Cerebellar cortex (tissue), 1 donor: ENCODE measurements at places on chromosomes 3 and 15.

DNA sequence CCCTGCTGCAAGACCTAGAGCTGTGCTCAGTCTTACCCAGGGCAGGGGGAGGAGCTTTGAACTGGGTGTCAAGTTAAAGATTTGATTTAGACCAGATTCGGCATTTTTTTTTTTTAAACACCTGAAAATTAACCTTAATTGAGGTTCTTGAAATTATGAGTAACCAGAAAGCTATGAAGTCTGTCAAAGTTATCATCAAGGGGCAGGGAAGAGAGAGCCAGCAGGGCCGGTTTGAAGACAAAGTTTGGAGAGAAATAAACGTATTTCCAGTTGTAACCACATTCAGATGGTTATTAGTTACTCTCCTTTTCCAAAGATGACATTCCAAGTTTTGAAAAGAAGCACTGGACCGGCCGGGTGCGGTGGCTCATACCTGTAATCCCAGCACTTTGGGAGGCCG lies 12.0 kb downstream of the TMEM266 start:
- no peak for DNase-seq

GRCh38 chr3:127761441-127761801 lies 60.9 kb downstream of the MGLL start:
- DNase-seq, result peak; percentile 71

DNA sequence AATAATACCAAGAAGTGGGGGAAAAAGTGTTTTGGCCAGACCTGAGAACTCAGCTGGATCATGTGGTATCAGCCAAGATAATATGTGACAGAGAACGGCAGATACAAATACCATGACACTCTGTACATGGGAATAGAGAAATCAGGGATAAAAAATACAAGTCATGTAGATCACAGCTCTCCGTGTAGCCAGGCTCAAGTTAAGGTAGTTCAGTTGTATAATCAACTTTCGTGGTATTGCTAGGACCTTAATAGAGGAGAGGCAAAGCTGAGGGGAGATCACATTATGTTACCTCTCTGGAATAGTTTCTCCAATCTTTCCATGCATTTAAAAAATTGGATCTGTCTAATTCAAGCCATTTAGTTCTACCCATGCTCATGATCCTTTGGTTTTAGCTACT lies 179.8 kb downstream of the GHSR start:
- DNase-seq, result no peak

GRCh38 chr3:141246224-141246957 lies 14.8 kb downstream of the PXYLP1 start:
- DNase-seq, result no peak

DNA sequence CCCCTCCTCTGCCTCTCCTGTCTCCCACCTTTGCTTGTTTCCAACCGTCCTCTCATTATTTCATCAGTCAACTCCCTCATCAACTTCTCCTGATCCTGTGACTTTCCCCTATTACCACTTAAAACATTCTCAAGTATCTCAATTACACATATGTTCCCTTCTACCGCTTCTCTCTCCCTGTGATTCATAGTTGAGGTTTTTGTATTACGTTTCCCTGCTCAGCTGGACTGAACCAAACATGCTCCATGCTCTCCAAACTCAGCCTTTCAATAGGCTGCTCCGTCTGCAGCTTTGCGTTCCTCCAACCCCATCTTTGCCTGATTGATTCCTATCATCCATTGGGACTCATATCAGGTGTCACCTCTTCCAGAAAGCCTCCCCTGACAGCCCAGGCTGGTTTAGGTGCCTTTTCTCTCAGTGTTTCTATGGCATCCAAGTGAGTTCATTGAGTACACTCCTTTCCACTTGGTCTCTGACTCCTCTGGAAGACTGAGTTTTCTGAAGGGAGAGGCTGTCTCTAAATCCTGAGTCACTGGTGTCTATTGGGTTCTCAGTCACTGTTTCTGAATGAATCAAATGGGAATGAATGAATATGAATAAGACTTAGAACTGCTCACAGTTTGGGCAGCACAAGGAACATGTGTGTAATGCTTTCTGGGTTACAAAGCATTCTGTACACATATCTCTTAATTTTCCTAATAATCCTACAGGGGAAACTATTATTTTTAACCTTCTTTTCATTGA lies 56.4 kb downstream of the PLD1 start:
- no peak for DNase-seq

GRCh38 chr3:133384331-133385027 lies 15.4 kb upstream of the BFSP2 start:
- peak; percentile 77 for DNase-seq
